ENCODE measurements at places on chromosomes 6 and 20.

DNA sequence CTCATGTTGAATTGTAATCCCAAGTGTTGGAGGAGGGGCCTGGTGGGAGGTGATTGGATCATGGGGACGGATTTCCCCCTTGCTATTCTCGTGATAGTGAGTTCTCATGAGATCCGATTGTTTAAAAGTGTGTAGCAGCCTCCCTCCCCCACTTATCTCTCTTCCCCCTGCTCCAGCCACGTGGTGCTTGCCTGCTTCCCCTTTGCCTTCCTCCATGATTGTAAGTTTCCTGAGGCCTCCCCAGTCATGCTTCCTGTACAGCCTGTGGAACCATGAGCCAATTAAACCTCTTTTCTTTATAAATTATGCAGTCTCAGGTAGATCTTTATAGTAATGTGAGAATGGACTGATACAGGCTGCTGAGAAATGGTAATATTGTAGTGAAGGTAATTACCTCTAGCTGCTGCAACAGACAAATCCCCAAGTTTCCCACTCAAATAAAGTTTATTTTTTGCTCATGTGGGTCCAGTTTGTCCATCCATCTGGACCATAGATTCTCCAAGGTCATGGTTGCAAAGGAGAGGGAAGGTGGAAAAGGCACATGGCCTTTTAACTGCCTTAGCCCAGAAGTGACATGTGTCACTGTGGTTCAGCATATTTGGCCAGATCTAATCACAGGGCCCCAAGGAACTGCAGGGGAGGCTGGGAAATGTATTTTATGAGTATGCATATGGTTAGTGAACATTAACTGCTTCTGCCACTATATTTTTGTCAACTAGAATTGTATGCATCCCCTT, 89.2 kb downstream of the TRMT11 start:
- DNase-seq, result no peak

- no peak for DNase-seq
Observed at GRCh38 chr6:167341665-167342655, 17.1 kb downstream of the TTLL2 start.

- DNase-seq, result no peak
Observed at GRCh38 chr20:21685981-21686380, 19.5 kb upstream of the PAX1 start.

GRCh38 chr6:118709859-118710350, 58.5 kb upstream of the CEP85L start:
- no peak for DNase-seq

DNA sequence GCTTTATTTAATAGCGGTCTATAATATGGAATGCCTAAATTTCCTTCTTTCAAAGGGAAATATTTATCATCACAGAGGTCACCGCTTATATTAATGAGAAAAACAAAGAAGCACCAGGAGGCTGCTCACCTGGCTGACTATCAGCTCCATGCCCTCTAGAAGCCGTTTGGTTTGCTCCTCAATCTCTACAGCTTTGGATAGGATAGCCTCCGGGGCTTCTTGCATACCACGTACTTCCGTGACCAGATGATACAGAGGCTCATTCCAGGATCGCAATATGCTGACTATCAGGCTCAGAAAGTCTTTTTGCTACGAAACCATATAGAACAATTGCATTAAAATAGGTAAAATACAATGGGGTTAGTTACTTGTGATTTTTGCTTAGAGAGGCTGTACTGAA, 6.8 kb downstream of the PRL start:
- no peak for DNase-seq

DNA sequence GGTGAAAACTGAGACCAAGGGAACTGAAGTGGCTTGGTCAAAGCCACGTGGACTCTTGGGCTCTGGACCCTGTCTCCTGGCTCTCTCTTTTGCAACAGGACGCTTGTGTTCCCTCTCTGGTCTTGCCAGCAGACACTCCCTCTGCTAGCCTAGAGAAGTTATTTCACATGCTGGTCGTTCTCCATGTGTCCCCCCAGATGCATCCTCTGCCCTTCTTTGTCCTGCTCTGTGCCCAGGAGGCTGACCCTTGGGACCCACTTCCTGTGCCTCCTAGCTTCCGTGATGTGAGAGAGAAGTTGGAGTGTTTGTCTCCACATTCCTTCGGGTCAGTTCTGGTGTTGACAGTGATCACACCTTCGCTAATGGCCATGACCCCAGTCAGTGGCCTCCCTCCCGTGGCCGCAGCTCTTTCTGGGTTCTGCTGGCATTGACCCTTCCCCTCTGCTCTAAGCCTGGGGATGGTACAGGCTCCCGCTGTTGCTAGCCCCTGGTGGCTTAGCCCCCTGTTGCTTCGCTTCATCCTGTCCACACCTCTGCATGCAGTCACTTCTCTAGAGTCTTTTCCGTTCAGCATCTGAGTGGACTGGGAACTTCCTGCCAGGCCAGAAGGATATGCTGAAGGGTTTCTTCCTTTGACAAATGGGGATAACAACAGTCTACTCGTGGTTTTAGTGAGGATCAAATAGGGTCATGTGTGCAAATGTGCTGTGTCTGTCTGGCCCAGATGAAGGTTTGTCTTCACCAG, 70.1 kb upstream of the BMP2 start:
- no peak for DNase-seq

DNA sequence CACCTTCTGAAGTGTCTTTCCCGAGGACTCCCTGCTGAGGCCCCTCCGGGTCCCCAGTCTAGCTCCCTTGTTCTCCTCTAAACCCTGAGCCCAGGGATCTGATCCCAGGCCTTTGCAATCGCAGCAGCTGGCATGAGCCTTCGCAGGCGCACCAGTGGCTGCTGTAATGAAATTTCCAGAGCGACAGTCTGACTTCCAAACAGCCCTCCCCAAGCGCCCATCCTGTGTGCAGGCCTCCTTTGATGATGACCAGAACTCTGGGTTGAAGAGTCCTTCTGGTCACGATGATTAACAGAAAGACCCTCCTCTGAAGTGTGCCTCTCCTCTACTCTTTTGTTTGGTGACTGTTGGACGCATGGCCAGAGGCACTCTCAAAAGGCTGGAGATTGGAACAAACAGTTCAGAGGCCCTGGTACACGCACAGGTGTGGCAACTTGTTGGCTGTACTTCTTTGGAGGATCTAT, 89.1 kb upstream of the MPC1 start:
- DNase-seq, result no peak

GRCh38 chr20:5024103-5024502, 22.8 kb upstream of the SLC23A2 start:
- DNase-seq, result no peak

- DNase-seq, result no peak
Observed at GRCh38 chr20:53613748-53614147, 20.1 kb upstream of the ZNF217 start.

DNA sequence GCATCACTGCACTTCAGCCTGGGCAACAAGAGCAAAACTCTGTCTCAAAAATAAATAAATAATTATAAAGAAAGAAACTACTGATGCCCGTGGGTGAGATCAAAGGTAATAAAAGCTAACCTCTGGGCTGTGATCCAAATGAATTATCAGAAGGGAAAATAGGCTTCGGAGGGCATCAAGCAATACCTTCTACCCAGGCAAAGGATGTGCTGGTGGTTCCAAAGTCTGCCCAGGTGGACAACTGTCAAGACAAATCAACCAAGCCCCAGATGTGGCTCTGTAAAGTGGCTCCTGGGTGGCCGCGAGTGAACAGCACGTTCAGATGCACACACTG, 95.6 kb downstream of the SCML4 start:
- DNase-seq, result no peak

DNA sequence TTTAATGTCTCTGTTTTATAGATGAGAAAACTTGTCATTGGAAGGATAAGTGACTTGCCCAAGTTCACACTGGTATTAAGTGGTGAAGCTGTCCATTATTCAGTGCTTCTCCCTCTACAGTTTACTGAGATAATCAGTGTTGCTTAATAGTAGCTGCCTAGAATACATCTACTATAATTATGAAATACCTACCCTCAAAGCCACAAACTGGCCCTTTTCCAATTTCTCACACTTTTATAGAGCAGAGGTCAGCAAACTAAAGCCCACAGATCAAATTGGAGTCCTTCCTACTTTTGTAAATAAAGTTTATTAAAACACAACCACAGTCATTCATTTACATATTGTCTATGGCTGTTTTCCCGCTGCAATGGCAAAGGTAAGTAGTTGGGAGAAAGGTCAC, 73.5 kb downstream of the EYS start:
- no peak for DNase-seq

- no peak for DNase-seq
Observed at GRCh38 chr6:142900227-142900971, 44.6 kb downstream of the HIVEP2 start.

GRCh38 chr6:151082079-151082478, 157.7 kb upstream of the AKAP12 start:
- no peak for DNase-seq

DNA sequence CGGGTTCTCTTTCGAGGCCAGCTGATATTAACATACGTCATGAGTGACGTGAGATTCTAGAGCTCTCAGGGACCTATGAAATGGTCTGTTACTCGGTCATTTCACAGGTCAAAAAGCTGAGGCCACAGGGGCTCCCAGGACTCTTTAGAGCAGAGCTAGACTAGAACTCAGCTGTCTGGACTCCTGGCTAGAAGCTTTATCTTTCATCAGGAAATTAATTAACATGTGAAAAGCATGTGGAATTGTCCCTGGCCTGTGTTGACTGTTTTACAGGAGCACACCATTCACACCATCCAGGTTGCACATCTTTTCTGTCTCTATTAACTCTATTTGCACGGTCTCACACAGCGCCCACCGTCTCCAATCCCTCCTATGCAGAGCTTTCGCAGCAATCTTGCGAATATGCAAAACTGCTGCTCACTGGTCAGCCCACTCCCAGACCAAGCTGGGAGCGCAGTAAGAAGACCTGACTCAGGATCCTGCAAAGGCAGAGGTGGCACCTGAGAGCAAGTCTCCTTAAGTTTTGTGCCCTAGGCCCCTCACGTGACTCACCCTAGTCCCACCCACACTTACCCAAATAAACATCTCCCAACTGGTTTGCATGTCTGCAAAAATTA, 522.5 kb downstream of the CD83 start:
- no peak for DNase-seq

GRCh38 chr6:79813854-79814709, 133.3 kb downstream of the ELOVL4 start:
- DNase-seq, result peak; percentile 16

All from NCI-H1048 (cell line).